ENCODE measurements at places on chromosomes 5 and 9. TPM values are rescaled to one million over a fixed set of nuclear protein-coding genes. Genes with fewer than 3 reads are reported as not detected.

- no peak for DNase-seq
- no peaks in the 10 kb centered on the region for H3K4me1 ChIP-seq
- no peaks in the 10 kb centered on the region for H3K27me3 ChIP-seq
- H3K36me3 ChIP-seq, result no peaks in the 10 kb centered on the region
These were observed 11.4 kb downstream of the SHB start for GRCh38 chr9:38057416-38058195.

- no peak overlapping the region for H3K27ac ChIP-seq
- no peaks in the 10 kb centered on the region for H3K4me1 ChIP-seq
- H3K27me3 ChIP-seq, result no peaks in the 10 kb centered on the region
These were observed 37.6 kb downstream of the C9orf57 start for GRCh38 chr9:72022841-72023240.

GRCh38 chr5:149007174-149007573 is 55.7 kb downstream of the SH3TC2 start:
- H3K27ac ChIP-seq, result no peak overlapping the region
- H3K36me3 ChIP-seq, result no peaks in the 10 kb centered on the region
- H3K4me1 ChIP-seq, result no peaks in the 10 kb centered on the region
- DNase-seq, result no peak
- H3K27me3 ChIP-seq, result no peaks in the 10 kb centered on the region

- DNase-seq, result no peak
- H3K27ac ChIP-seq, result no peak overlapping the region
- H3K27me3 ChIP-seq, result no peaks in the 10 kb centered on the region
- H3K36me3 ChIP-seq, result no peaks in the 10 kb centered on the region
- H3K4me3 ChIP-seq, result no peak overlapping the region
These were observed 28.0 kb upstream of the TXN start for GRCh38 chr9:110284211-110284844.

DNA sequence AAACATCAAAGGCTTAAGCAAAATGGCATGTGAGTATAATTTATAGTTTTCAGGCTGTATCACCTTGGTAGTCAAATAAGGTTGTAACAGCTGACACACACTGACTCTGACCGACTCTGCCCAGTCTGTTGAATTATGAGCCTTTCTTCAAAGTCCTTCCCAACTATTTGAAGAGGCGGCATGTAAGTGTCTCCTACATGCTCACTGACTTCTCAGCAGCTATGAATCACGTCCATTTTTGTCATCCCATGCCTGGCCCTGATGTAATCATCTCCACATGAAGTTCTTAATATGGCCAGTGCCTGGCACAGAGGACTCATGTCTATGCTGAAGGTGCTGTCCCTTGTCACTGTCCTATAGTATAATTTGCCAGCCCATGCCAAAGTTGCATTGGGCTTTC is 5.1 kb upstream of the PTBP3 start:
- H3K27me3 ChIP-seq, result no peaks in the 10 kb centered on the region
- DNase-seq, result no peak
- no peak overlapping the region for H3K27ac ChIP-seq
- H3K4me1 ChIP-seq, result peaks cover 4% of the 10 kb centered on the region
- H3K36me3 ChIP-seq, result no peaks in the 10 kb centered on the region

DNA sequence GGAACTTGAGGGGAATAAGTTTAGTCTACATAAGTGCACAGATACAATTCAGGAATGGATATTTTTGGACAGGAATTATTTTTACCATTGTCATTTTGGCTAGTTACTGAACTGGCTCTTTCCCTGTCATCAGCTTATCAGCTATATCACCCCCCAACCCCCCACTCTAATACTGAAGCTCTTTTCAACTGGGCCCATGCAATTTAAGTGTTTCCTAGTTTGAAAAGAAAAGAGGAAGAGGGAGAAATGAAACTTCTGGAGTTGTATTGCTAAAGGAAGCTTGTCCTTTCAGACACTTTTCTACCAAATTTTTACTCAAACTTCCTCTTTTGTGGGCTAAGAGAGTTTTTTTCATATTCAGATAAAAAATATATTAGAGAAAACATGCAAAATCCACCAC is 18.5 kb upstream of the TIMD4 start:
- no peak for DNase-seq
- no peaks in the 10 kb centered on the region for H3K27me3 ChIP-seq
- no peak overlapping the region for H3K27ac ChIP-seq
- H3K4me1 ChIP-seq, result no peaks in the 10 kb centered on the region

- H3K4me1 ChIP-seq, result peaks cover 3% of the 10 kb centered on the region
- DNase-seq, result no peak
- no peak overlapping the region for H3K4me3 ChIP-seq
- no peaks in the 10 kb centered on the region for H3K27me3 ChIP-seq
- H3K36me3 ChIP-seq, result no peaks in the 10 kb centered on the region
These were observed 39.7 kb upstream of the TNFAIP8 start for GRCh38 chr5:119316086-119316485.

GRCh38 chr5:119418606-119419100 is 33.6 kb upstream of the HSD17B4 start:
- no peak overlapping the region for H3K27ac ChIP-seq
- no peaks in the 10 kb centered on the region for H3K27me3 ChIP-seq
- no peak overlapping the region for H3K4me3 ChIP-seq

- H3K4me3 ChIP-seq, result no peak overlapping the region
- H3K27ac ChIP-seq, result no peak overlapping the region
- H3K27me3 ChIP-seq, result no peaks in the 10 kb centered on the region
- DNase-seq, result no peak
- H3K36me3 ChIP-seq, result no peaks in the 10 kb centered on the region
These were observed 47.4 kb downstream of the CSNK1G3 start for GRCh38 chr5:123559434-123559775.

DNA sequence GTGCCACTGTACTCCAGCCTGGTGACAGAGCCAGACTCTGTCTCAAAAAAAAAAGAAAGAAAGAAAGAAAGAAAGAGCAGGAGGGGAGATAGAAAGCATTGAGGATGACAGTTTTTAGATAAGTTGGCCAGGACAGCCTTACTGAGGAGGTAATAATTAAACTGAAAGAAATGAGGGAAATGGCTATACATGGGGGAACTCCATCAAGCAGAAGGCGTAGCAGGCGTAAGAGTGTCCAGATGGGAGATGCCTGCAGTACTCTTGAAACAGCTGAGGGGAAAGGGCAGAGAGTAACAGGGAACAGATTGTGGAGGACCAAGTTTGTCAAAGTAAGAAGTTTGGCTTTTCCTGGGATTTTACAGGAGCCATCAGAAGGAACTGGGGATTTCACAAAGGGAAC is 57.5 kb downstream of the HMGCS1 start:
- no peaks in the 10 kb centered on the region for H3K27me3 ChIP-seq
- no peak overlapping the region for H3K27ac ChIP-seq
- H3K4me1 ChIP-seq, result no peaks in the 10 kb centered on the region

DNA sequence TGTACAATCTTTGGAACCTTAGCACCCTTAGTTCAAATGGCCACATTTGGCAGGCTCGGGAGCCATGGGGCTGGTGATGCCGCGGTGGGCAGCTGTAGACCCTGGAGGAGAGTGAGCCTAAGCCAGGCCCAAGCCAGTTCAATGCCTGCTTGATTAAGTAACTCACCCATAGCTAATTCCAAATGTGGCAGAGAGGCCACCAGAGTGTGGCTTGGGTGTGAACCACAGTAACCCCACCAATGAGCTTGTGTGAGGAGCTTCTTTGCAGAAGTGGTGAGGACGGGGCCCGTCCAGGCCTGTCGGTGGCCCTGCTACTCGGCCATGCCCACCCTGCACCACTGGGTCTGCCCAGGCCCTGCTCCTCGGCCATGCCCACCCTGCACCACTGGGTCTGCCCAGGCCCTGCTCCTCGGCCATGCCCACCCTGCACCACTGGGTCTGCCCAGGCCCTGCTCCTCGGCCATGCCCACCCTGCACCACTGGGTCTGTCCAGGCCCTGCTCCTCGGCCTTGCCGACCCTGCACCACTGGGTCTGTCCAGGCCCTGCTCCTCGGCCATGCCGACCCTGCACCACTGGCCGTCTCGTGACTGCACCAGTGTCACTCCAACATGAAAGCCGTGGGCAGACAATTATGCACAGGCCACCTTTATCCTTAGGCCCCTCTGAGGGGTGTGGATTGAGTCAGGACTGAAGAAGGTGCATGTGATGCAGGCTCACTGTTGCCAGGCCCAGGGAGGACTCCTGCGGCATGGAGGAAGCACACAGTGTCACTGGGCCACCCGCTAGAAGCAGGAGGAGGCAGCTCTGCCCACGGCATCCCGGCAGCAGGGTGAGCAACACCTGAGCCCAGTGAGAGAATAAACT is 75.4 kb downstream of the MRPL36 start:
- no peaks in the 10 kb centered on the region for H3K4me1 ChIP-seq
- no peak overlapping the region for H3K27ac ChIP-seq
- H3K4me3 ChIP-seq, result no peak overlapping the region
- no peaks in the 10 kb centered on the region for H3K36me3 ChIP-seq

DNA sequence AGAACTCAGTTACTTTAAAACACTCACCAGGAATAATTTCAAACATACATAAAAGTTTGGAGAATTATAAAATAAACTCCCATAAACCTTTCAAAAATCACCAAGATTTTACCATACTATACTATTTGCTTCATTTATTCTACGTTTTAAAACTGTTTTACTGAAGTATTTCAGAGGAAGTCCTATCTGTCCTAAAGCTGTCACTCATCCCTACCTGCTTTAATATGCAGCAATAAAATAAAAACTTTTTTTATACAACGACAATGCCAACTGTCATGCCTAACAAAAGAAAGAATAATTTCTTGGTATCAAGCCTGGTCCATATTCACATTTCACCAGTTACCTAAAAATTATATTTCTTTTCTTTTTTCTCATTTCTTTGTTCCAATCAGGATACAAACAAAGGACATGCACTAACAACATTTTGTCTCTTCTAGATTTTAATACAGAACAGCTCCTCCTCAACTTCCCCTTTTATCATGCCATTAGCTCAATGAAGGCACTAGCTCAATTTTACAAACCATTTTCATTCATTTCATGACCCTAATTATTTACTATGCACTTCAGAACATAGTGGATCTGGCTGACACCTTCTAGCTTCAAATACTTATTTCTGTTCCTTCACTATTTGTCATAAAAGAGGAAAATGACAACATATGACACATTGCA is 135.2 kb downstream of the GNAQ start:
- no peak for DNase-seq
- no peaks in the 10 kb centered on the region for H3K36me3 ChIP-seq
- no peaks in the 10 kb centered on the region for H3K27me3 ChIP-seq
- no peaks in the 10 kb centered on the region for H3K4me1 ChIP-seq
- no peak overlapping the region for H3K27ac ChIP-seq

GRCh38 chr9:121584421-121584820 is 67.0 kb upstream of the DAB2IP start:
- no peak for DNase-seq
- H3K4me3 ChIP-seq, result no peak overlapping the region
- no peaks in the 10 kb centered on the region for H3K27me3 ChIP-seq
- no peak overlapping the region for H3K27ac ChIP-seq
- no peaks in the 10 kb centered on the region for H3K4me1 ChIP-seq

DNA sequence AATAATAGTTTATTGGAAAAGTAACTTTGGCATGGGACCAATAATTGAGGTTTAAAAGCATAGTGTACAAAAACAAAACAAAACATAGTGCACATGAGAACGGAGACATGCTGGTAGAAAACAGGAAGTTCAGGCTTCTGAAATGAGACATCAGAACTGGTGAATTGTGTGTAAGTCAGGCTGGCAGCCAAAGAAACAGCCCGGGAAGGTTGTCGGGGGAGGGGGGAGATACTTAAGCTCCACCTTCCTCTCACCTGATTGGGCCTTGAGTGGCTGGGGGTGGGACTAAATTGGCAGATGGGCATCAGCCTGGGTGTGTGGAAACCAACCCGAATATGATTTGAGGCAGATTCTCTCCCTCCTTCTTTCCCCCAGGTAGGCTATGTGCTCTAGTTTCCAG is 256.3 kb downstream of the SMARCA2 start:
- H3K4me3 ChIP-seq, result no peak overlapping the region
- no peak overlapping the region for H3K27ac ChIP-seq
- no peaks in the 10 kb centered on the region for H3K4me1 ChIP-seq
- no peaks in the 10 kb centered on the region for H3K27me3 ChIP-seq
- H3K36me3 ChIP-seq, result no peaks in the 10 kb centered on the region

- no peak overlapping the region for H3K27ac ChIP-seq
- no peaks in the 10 kb centered on the region for H3K4me1 ChIP-seq
- no peak overlapping the region for H3K4me3 ChIP-seq
- no peaks in the 10 kb centered on the region for H3K27me3 ChIP-seq
These were observed 156.6 kb upstream of the PHYKPL start for GRCh38 chr5:178389026-178389729.

GRCh38 chr5:150516011-150516410 is 8.1 kb downstream of the NDST1 start:
- H3K36me3 ChIP-seq, result no peaks in the 10 kb centered on the region
- no peaks in the 10 kb centered on the region for H3K27me3 ChIP-seq
- no peak overlapping the region for H3K4me3 ChIP-seq
- H3K4me1 ChIP-seq, result peaks cover 76% of the 10 kb centered on the region
- H3K27ac ChIP-seq, result peak overlapping the region; percentile 72

- no peaks in the 10 kb centered on the region for H3K36me3 ChIP-seq
- H3K27me3 ChIP-seq, result no peaks in the 10 kb centered on the region
- DNase-seq, result peak; percentile 45
- H3K27ac ChIP-seq, result no peak overlapping the region
- H3K4me3 ChIP-seq, result no peak overlapping the region
- peaks cover 10% of the 10 kb centered on the region for H3K4me1 ChIP-seq
These were observed 526.9 kb downstream of the BNC2 start for GRCh38 chr9:16343249-16344237.

DNA sequence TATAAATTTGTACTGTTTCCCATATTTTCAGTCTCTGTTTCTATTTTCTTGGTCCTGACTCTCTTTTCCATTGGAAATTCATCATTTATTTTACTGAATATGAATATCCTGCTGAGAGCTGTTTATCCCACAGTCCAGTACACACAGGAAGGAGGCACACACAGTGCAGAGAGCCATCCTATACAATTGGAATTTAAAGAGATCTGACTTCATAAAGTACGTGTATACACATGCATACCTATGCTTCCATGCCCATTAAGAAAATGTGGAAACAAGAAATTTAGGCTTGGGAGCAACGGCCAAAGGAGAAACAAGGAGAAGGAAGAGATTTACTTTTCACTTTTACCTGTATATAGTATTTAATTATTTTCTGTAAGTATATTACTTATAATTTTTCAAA is 99.2 kb downstream of the NFIB start:
- H3K4me1 ChIP-seq, result peaks cover 5% of the 10 kb centered on the region
- no peak for DNase-seq
- H3K36me3 ChIP-seq, result no peaks in the 10 kb centered on the region
- H3K27ac ChIP-seq, result no peak overlapping the region
- H3K27me3 ChIP-seq, result no peaks in the 10 kb centered on the region

GRCh38 chr5:121429761-121430160 is 421.9 kb upstream of the FTMT start:
- DNase-seq, result no peak
- H3K4me3 ChIP-seq, result no peak overlapping the region
- no peaks in the 10 kb centered on the region for H3K27me3 ChIP-seq
- H3K27ac ChIP-seq, result no peak overlapping the region

Gene GAPVD1
- total RNA-seq, result 82.3 TPM

Gene TMEM215
- total RNA-seq, result 3.1 TPM

Gene LPAR1
- total RNA-seq, result 19.5 TPM

Gene CCDC171
- total RNA-seq, result 30.2 TPM

Gene DDX4
- total RNA-seq, result 116 TPM

Gene PALM2AKAP2
- 0.87 TPM for total RNA-seq

Gene UBE2B
- 87.4 TPM for total RNA-seq

Gene IRX2
- 15.1 TPM for total RNA-seq

Gene NUTM2G
- 1.3 TPM for total RNA-seq

Gene PTGES
- 36.9 TPM for total RNA-seq

Gene NR2F1-AS1
- total RNA-seq, result 20.6 TPM
